ENCODE measurements at places on chromosomes 12 and 14. TPM values are rescaled to one million over a fixed set of nuclear protein-coding genes. Genes with fewer than 3 reads are reported as not detected.

- DNase-seq: no peak
- no peaks in the 10 kb centered on the region for H3K4me1 ChIP-seq
These were observed 5.5 kb downstream of the IFI27L2 start for GRCh38 chr14:94123868-94124267.

DNA sequence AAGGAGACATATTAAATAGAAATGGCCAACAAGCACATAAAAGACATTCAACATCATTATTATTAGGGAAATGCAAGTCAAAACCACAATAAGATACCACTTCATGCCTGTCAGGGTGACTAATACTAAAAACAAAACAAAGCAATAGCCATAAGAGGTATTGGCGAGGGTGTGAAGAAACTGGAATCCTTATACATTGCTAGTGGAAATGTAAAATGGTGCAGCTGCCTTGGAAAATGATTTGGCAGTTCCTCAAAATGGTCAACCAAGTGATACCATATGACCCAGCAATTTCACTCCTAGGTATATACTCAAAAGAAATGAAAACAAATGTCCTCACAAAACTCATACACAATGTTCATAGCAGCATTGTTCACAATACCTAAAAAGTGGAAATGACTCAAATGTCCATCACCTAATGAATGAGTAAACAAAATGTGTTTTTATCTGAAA lies 27.0 kb downstream of the GPR135 start:
- H3K4me1 ChIP-seq: no peaks in the 10 kb centered on the region
- no peak for DNase-seq
- no peaks in the 10 kb centered on the region for H3K27me3 ChIP-seq
- H3K27ac ChIP-seq: no peak overlapping the region
- H3K4me3 ChIP-seq: no peak overlapping the region

GRCh38 chr12:107493135-107493494 lies 192.5 kb upstream of the PWP1 start:
- no peak for DNase-seq
- H3K27ac ChIP-seq: no peak overlapping the region
- no peaks in the 10 kb centered on the region for H3K36me3 ChIP-seq
- H3K4me1 ChIP-seq: no peaks in the 10 kb centered on the region
- no peaks in the 10 kb centered on the region for H3K27me3 ChIP-seq

ASPG gene
- not detected for total RNA-seq

GALNT6 gene
- 190 TPM for total RNA-seq

KERA gene
- not detected for total RNA-seq

AQP6 gene
- total RNA-seq: not detected

GRCh38 chr14:84535976-84536375 lies 994.0 kb upstream of the FLRT2 start:
- no peak for DNase-seq
- no peaks in the 10 kb centered on the region for H3K36me3 ChIP-seq
- no peaks in the 10 kb centered on the region for H3K27me3 ChIP-seq
- no peaks in the 10 kb centered on the region for H3K4me1 ChIP-seq
- no peak overlapping the region for H3K27ac ChIP-seq

GRCh38 chr14:33068626-33069025 lies 129.9 kb downstream of the NPAS3 start:
- H3K4me3 ChIP-seq: no peak overlapping the region
- no peak for DNase-seq
- no peaks in the 10 kb centered on the region for H3K27me3 ChIP-seq
- H3K27ac ChIP-seq: no peak overlapping the region
